Caco-2 (cell line): ENCODE measurements at places on chromosomes 3 and 15.

DNA sequence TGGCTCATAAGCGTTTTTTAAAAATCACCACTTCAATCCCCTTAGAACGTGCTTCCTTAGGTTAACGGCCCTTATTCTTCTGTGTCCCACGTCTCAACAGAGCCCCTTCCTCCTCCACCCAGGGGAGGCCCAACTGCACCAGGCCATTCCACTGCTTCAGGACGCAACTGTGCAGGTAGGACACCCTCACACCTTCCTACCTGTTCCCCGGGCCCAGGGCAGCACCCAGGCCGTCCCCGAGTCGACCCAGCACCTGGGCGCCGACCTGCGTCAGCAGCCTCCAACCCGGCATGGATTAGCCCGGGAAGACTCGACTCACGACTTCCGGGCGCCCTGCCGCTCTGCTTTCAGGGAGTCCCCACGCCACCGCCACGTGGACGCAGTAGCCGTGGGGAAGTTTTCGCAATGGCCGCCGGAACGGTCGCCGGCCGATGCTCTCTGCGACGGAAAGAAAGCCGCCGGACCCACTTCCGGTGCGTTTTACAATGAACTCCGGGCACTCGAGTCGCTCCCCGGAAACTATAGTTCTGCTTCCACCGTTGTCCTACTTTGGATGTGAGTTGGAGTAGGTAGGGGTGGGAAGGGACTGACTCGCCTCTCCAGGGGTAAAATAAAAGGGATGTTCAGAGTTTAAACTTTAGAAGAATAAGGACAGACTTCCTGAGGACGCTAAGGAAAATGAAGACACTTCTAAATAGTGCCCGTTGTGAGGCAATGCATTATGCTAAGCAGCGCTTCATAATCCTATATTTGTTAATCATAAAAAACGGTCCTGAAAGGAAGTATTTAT, at the start of gene MRPL3:
Gene MRPL3 (minus strand): TSS at position 442 of the 790 bp plus-strand sequence. CDS start 150 bp downstream, at position 292.
- DNase-seq = peak; percentile 86

DNA sequence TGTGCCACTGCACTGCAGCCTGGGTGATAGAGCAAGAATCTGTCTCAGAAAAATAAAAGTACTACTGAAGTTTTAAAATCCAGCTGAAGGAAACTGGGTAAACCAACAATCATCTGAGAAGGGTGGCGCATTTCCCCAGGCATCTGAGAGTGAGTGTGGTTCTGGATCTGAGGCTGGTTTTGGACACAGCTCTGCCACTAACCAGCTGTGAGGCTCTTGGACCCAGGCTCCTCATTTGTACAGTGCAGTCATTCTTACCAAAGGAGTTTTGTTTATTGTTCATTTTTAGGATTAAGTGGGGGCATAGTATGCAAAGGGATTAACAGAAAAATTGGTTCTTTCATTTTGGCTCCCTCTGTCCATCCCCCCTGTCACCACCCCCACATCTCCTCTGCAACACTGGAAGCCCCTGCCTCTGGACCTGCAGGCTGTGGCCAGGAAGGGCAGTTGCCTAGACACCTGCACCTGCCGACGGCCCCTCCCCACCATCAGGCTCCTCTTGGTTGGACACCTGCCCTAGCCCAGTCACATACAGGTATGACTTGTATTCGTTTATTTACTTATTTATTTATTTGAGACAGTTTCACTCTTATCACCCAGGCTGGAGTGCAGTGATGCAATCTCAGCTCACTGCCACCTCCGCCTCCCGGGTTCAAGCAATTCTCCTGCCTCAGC, 8.8 kb downstream of the NUP210 start:
- no peak for DNase-seq

- DNase-seq = no peak
These were observed 1710.1 kb downstream of the SI start for GRCh38 chr3:163368168-163368567.

DNA sequence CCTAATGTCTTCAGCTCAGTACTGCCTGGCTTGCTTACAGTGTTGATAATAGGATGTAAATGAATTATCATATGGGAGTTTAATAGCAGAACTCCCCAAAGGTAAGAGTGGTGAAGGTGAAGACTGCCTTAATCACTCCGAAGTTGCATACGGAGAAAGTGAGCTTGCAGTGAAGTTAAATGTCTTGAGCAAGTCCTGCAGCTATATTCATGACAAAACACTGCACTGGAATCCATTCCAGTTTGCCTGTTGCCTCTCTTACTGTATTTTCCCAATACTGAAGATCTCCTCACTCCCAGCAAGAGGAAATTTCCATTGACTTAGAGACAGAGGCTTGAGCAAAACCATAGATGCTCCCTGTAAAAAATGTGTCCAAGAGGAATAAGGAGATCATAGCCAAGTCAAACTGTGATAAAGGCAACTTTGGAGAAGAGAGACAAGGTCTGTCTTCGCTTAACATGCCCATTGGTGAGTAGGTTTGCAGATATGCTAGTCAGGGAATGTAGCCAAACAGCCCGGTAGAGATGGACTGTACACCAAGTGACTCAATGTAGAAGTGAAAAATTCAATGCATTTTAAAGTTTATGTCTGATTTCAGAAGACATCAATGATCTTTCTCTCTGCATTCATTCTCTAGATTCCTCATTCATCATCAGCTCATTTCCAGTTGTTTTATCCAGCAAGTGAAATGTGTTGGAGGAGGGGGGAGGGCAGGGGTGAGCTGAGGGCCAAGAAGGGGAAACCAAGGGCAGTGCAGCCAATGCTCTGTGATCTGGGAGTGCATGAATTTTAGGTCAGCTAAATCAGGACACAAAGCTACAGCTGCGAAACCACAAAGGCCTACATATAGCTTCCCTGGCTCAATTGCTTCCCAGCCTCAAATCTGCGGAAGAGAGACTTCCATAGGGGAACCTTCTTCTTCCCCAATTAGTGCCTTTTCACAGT, 667.1 kb upstream of the NR2F2 start:
- DNase-seq = no peak

DNA sequence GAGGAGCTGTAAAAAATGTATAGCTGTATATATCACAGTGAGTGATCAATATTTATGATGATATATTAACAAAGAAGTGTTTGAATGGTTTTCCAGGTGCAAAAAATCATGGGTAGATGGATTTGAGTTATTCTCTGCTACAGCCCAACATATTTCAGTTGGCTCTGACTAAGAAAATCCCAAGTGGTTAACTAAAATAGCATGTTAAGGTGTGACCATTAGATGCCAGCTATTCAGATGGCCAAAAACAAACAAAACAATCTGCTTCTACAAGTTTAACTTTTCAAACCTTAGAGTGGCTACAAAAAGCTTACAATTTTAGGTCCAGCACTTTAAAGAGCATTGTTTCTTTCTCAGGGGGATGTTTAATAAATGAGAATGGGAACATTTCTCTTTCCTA, 67.5 kb downstream of the SEMA6D start:
- DNase-seq = no peak

- no peak for DNase-seq
These were observed 86.1 kb downstream of the TRAK1 start for GRCh38 chr3:42177068-42177800.

- no peak for DNase-seq
These were observed 173.6 kb upstream of the SMAD3 start for GRCh38 chr15:66891776-66892175.

GRCh38 chr3:128492671-128493569, at the start of gene GATA2:
Gene GATA2 (minus strand): TSS chr3:128493201. CDS start chr3:128487031, 6,170 bp downstream.
- no peak for DNase-seq

DNA sequence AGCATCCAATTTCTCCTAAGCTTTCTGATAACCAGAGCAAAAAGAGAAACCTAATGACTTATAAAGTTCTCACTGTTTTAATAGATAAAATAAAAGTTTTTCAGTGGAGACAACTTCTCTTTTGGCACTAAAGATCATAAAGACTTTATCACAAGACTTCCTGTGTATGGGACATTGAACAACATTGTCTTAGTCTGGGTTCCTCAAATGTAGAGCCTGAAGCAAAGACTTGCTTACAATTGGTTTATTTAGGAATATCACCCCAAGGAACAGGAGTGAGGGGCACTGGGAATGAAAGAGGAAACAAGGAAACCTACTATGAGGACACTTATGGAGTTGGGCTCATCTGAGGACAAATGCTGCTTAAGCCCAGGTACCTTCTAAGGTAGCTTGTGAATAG, 127.4 kb downstream of the B3GALNT1 start:
- no peak for DNase-seq

DNA sequence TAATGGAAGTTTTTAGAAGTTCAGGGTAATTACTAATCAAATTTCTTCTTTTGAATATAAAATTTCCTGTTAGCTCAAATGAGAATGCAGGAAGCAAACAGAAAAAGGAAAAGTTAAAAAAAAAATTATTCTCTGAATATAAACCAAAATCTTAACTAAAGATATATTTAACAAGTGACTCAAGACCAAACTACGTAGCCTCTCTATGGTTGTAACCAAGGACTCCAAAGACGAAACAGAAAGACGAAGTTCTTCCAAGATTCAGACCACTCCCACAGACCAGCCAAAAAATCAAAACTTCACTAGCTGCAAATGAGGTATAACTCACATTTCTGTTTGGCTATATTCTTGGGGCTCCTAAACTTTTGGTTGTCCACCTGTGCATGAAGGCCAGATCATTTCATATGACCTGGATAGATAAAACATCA, 846.5 kb upstream of the ALCAM start:
- no peak for DNase-seq

GRCh38 chr15:91408476-91409076, 308.5 kb downstream of the SV2B start:
- DNase-seq = no peak

DNA sequence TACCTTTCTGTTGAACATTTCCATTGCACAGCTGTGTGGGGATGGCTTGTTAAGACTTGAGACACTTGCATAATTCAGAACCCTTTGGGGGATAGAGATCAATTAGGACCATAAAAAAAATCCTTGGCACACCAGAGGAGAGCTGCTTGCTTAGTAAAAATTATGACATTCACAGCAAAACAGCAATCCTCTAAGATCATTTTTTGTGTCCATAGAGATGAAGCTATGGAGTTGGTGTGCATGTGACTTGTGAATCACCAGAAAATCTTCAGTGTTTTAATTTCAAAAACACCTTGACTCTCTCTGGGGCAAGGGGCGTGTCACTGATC, 7.7 kb downstream of the COL8A1 start:
- no peak for DNase-seq

DNA sequence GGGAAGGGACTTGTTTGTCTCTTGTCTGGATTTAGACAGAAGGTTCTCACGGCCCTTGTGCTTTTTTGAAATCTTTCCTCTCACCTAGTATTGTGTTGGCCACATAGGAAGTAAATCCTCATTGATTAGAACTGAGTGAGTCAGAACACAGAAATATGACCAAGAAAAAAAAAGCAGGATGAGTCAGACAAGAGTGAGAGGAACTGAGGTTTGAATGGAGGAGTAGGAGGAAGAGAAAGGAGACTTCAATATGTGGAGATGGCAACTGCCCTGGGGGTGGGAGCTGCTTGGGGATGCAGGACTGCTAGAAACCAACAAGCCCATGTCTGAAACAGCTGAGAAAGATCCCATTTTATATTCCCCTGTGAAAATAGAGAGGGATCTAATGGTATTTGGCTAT, 194.1 kb upstream of the ZBTB20 start:
- no peak for DNase-seq

DNA sequence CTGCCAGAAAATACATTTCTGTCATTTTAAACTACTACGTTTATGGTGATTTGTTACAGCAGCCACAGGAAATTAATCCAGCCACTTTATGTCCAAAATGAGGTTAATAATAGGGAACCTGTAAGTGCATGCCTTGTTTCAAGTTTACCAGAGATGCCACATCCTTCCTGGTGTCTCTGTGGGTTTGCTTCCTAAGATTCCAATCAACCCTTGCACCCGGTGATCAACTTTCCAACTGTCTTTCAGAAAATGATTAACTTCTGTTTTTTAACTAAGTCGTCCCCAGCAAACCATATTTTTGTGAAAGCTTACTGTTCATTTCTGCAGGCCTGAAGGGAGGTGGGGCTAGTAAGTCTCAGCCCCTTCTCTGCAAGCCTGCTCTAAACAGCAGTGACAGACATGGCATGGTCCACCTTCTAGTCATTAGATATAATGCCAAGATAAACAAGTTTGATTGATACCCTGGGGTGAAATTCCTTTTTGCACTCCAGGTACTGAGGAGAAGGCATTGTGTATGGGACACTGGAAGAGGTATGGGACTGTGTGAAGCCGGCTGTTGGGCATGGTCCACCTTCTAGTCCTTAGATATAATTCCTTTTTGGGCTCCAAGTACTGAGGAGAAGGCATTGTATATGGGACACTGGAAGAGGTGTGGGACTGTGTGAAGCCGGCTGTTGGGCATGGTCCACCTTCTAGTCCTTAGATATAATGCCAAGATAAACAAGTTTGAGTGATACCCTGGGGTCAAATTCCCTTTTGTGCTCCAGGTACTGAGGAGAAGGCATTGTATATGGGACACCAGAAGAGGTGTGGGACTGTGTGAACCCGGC, 11.1 kb upstream of the TMC3 start:
- DNase-seq = no peak
